Suprapubic skin (tissue), 4 donors: ENCODE measurements at places on chromosomes 6 and 20. TPM values are rescaled to one million over a fixed set of nuclear protein-coding genes. Genes with fewer than 3 reads are reported as not detected.

- H3K4me3 ChIP-seq = no peak overlapping the region
- no peaks in the 10 kb centered on the region for H3K36me3 ChIP-seq
- no peak for DNase-seq
- H3K27ac ChIP-seq = no peak overlapping the region
- no peaks in the 10 kb centered on the region for H3K4me1 ChIP-seq
- H3K27me3 ChIP-seq = no peaks in the 10 kb centered on the region
Observed at GRCh38 chr6:6201200-6201599, 119.3 kb downstream of the F13A1 start.

- H3K4me1 ChIP-seq = no peaks in the 10 kb centered on the region
- no peak for DNase-seq
- no peak overlapping the region for H3K4me3 ChIP-seq
- H3K36me3 ChIP-seq = no peaks in the 10 kb centered on the region
Observed at GRCh38 chr6:76574746-76575145, 502.3 kb upstream of the IMPG1 start.

DNA sequence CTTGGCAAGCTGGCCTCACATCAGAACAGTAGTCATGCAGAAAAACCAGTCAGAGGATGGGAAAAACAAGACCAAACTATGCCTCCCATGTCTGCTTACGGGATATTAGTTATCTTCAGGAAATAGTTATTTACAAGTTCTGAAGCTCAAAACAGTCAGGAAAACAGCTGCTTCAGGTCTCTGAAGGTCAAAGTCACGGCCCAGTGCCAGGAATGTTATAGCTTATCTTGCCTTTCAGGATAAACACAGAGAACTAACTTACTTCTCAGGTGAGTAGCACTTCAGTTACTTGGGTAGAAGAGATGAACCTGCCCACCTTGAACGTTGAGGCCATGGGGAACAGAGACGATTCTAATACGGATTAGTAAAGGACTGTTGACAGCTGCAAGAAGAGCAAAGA is 310.7 kb downstream of the KIF16B start:
- H3K4me1 ChIP-seq = no peaks in the 10 kb centered on the region
- H3K4me3 ChIP-seq = no peak overlapping the region
- peaks cover 2% of the 10 kb centered on the region for H3K36me3 ChIP-seq

- peaks cover 20% of the 10 kb centered on the region for H3K4me1 ChIP-seq
- H3K36me3 ChIP-seq = no peaks in the 10 kb centered on the region
- H3K27ac ChIP-seq = peak overlapping the region; percentile 69
Observed at GRCh38 chr6:139977887-139978332, 603.5 kb upstream of the CITED2 start.

DNA sequence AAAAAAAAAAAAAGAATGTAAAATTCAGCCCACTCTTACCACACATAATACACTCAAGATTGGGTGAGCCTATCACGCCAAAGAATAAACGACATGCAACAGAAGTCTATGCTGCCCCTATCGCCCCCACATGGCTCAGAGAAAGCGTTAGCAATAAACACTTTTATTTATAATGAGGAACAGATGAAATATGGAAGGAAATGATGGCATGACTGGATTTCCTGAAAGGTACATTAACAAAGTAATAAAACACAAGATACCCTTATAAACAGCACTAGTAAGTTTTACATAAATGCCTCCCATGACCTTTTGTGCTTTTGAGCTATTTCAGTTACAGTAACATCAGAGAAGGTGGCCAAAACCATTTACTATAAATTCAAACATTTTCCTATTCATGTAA is 71.4 kb upstream of the SCAF8 start:
- no peaks in the 10 kb centered on the region for H3K36me3 ChIP-seq
- H3K4me3 ChIP-seq = no peak overlapping the region
- H3K4me1 ChIP-seq = no peaks in the 10 kb centered on the region
- no peaks in the 10 kb centered on the region for H3K27me3 ChIP-seq
- no peak overlapping the region for H3K27ac ChIP-seq

- H3K27ac ChIP-seq = peak overlapping the region; percentile 75
- peaks cover 53% of the 10 kb centered on the region for H3K36me3 ChIP-seq
- peaks cover 99% of the 10 kb centered on the region for H3K4me1 ChIP-seq
- DNase-seq = no peak
Observed at GRCh38 chr6:35596448-35597442, 84.0 kb upstream of the TULP1 start.

DNA sequence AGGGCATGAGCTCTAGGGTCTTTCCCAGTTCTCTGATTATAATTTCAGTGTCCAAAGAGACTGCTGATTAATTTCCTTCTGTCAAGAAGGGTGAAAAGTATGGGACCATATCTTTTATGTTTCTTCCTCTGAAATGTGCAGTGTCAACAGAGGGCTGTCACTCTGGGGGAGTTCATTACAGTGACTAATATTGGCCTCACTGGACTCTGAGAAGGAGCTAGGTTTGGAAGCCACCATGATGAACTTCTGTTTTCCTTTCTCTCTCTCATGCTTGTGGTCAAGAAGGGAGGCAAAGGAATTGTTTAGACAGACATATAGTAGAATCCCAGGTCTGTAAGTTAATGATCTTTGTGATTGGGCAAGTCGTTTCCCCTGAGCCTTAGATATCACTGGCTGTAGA is 41.8 kb upstream of the BMP6 start:
- no peak overlapping the region for H3K27ac ChIP-seq
- no peaks in the 10 kb centered on the region for H3K4me1 ChIP-seq
- no peaks in the 10 kb centered on the region for H3K36me3 ChIP-seq
- DNase-seq = no peak
- H3K4me3 ChIP-seq = no peak overlapping the region

DNA sequence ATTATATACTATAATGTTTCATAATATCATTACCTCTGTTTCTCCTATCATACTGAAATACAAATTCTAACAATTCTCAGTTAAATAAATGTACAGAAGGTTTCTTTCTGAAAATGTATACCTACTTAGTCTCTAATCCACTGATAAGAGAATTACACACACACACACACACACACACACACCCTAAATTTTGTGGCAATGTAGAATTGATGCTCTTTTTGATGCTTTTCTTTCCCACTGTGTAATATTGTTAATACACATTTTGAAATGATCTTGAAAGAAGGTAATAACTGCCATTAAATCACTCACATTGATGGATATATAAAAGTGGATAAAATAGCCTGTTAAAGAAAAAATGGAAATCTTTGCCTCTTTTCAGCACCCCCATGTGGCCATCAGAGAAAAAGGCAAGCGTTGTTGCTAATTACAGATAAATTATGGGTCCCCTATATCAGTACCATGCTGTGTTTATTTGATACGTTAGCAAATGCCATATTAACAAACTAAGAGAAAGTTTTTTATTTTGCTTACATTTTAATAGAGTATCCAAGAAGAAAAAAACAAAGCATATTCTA is 76.6 kb upstream of the VGLL2 start:
- H3K4me1 ChIP-seq = no peaks in the 10 kb centered on the region
- no peak for DNase-seq

DNA sequence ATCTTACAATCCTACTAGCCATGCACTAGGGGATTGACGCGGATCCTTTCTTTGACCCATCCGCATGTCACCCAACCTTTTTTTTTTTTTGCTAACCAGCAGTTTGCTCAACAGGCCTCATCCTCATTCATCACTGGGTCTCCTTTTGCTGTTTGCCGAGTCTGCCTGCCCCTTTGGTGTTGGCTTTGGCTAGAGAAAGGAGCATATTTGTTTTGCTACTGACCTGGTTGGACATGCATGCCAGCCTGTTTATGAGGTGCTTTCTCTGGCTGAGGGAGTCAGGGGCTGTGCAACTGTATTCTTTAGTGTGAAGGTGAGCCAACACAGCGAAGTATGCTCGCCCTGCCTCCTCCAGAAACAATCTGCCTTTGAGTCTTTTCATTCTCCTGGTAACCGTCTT is 40.2 kb downstream of the E2F3 start:
- no peak for DNase-seq
- no peak overlapping the region for H3K4me3 ChIP-seq
- H3K4me1 ChIP-seq = no peaks in the 10 kb centered on the region
- H3K27me3 ChIP-seq = no peaks in the 10 kb centered on the region
- no peak overlapping the region for H3K27ac ChIP-seq
- no peaks in the 10 kb centered on the region for H3K36me3 ChIP-seq

GRCh38 chr6:88135578-88136114 is 30.5 kb downstream of the CNR1 start:
- H3K27ac ChIP-seq = no peak overlapping the region
- no peak overlapping the region for H3K4me3 ChIP-seq
- H3K27me3 ChIP-seq = no peaks in the 10 kb centered on the region
- H3K4me1 ChIP-seq = no peaks in the 10 kb centered on the region
- DNase-seq = no peak

The CAGE1 gene
- total RNA-seq = not detected

The CALHM5 gene
- total RNA-seq = 0.89 TPM

The TMEM244 gene
- not detected for total RNA-seq
